Activated naive CD4-positive, alpha-beta T cell (primary cell): ENCODE measurements at places on chromosomes 5 and 9.

GRCh38 chr5:162886717-162887116 lies 550.7 kb upstream of the CCNG1 start:
- no peak for DNase-seq

DNA sequence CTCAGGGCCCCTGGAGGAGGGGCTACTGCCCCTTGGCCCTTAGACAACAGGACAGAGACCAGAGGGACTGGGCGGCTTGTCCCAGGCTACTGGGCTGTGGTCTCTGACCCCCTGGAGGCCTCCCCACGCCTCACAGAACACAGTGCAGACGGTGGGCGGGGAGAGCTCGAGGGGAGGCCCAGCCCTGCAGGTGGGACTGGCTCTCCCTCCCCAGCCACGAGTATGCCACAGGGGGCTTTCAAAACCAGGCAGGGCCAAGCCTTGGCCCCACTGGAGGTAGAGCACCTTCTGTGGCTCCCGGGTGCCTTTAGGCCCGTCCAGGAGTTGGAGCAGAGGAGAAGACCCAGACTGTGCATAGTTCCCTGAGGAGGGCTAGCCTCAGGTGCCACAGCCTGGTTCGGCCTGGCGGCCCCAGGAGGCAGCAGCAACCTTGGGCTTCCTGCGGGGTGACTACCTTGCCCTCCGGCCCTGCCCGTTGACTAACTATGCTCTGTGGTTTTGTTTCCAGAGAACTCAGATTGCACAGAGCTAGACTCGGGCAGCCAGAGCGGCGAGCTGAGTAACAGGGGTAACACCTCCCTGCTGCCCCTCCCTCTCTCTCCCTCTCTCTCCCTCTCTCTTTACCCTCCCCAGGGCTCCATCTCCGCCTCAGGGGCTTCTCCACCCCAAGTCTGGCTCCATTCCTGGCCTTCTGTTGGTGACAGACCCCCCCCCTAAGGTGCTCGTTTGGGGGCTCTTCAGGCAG lies 15.5 kb downstream of the CARD19 start:
- no peak for DNase-seq

- DNase-seq = no peak
Observed at GRCh38 chr9:93298498-93299417, 114.8 kb downstream of the WNK2 start.

- DNase-seq = no peak
Observed at GRCh38 chr5:74974451-74975091, 77.8 kb downstream of the GCNT4 start.

- DNase-seq = no peak
Observed at GRCh38 chr5:102583276-102584124, 84.7 kb upstream of the SLCO6A1 start.

- no peak for DNase-seq
Observed at GRCh38 chr9:83106263-83106662, 43.3 kb upstream of the RASEF start.

DNA sequence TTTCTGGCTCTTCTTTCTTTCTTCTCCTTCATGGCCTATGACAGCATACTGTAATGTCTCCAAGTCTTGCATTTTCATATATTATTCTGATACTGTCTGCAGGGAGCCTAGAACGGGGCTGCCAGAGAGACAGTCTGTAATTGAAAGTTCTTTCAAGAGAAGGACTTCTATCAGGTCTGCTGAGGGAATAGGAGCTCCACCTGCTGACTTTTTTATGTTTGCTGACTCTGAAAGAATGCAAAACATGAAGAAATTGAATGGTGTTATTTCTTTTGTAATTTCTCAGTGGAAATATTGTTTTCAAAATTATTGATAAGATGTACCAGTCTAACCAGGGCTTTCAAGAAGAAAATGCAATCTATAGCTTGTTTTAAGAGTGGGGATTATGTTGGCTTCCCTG lies 121.9 kb upstream of the RFX3 start:
- no peak for DNase-seq

GRCh38 chr5:55320571-55320970 lies 12.8 kb downstream of the MTREX start:
- no peak for DNase-seq
